ENCODE measurements at places on chromosomes 7 and 10.

DNA sequence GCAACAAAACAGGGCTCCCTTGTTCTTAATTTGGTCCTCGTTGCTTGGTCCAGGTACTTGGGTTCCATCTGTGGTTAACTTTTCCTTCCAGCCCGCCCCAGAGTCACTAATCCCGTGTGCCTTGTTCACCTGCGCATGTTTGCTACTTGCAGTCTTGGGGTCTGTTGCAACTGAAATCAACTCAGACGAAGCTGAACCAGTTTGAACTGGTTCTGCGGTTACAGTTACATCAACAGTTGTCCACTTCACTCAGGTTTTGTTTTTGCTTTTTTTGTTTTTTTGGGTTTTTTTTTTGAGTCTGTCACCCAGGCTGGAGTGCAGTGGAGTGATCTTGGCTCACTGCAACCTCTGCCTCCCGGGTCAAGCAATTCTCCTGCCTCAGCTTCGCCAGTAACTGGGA, 34.7 kb downstream of the TRRAP start:
- H3K4me1 ChIP-seq: no peaks in the 10 kb centered on the region
- no peak overlapping the region for H3K4me3 ChIP-seq
- H3K27ac ChIP-seq: no peak overlapping the region
- no peak for DNase-seq
- no peaks in the 10 kb centered on the region for H3K27me3 ChIP-seq

DNA sequence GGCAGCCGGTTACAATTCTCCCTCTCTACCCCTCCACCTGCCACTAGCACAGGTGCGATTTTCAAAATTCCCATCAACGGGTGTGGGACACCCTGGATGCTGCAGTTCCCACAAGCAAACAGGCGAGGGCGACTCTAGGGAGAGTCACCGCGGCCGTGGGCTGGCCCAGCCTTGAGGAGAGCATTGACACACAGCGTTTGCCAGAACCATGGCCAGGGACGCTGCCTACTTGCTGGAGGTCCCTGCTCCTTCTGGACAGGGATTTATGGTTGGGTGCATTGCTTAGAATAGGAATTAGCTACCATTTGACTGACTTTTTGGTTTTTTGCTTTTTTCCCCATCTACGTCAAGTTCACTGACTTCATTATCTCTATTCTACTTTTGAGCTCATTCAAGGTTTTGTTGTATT, 19.0 kb upstream of the CLDN4 start:
- no peak overlapping the region for H3K27ac ChIP-seq
- no peak overlapping the region for H3K4me3 ChIP-seq
- H3K36me3 ChIP-seq: no peaks in the 10 kb centered on the region
- H3K4me1 ChIP-seq: peaks cover 8% of the 10 kb centered on the region

DNA sequence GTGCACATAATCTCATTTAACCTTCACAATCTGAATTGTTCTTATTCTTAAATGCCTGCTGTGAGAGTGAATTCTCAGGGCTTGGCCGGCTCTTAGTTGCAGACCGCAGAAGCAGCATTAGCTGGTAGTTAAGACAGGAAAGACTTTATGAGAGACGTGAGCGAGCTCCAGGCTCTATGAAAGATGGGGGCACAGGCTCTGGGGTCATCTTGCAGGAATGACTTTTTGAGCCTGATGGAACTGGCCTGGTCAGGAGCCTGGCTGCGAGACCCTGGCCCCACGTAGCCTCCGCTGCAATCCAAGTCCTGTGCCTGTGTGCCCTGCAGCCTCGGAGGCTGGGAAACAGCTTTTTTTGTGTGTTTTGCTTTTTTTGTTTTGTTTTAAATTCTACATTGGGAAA, 958.8 kb upstream of the ZNF722 start:
- DNase-seq: no peak
- H3K27ac ChIP-seq: no peak overlapping the region
- H3K27me3 ChIP-seq: no peaks in the 10 kb centered on the region
- H3K4me1 ChIP-seq: no peaks in the 10 kb centered on the region
- H3K4me3 ChIP-seq: no peak overlapping the region

DNA sequence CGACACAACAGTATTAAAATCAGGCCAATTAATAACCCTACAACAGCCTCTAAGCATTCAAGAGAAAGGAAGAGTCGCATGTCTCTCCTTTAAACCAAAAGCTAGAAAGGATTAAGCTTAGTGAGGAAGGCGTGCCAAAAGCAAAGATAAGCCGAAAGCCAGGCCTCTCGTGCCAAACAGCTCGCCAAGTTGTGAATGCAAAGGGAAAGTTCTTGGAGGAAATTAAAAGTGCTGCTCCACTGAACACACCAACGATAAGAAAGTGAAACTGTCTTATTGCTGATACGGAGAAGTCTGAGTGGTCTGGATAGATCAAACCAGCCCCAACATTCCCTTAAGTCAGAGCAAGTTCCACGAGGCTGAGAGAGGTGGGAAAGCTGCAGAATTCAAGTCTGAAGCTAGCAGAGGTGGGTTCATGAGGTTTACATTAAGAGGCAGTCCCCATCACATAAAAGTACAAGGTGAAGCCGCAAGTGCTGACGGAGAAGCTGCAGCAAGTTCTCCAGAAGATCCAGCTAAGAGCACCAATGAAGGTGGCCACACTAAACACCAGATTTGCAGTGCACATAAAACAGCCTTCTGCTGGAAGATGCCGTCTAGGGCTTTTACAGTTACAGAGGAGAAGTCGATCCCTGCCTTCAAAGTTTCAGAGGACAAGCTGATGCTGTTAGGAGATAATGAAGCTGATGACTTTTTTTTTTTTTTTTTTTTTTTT, 194.8 kb downstream of the MAD1L1 start:
- no peak overlapping the region for H3K27ac ChIP-seq
- H3K4me1 ChIP-seq: no peaks in the 10 kb centered on the region
- no peaks in the 10 kb centered on the region for H3K27me3 ChIP-seq
- H3K36me3 ChIP-seq: no peaks in the 10 kb centered on the region
- no peak for DNase-seq

DNA sequence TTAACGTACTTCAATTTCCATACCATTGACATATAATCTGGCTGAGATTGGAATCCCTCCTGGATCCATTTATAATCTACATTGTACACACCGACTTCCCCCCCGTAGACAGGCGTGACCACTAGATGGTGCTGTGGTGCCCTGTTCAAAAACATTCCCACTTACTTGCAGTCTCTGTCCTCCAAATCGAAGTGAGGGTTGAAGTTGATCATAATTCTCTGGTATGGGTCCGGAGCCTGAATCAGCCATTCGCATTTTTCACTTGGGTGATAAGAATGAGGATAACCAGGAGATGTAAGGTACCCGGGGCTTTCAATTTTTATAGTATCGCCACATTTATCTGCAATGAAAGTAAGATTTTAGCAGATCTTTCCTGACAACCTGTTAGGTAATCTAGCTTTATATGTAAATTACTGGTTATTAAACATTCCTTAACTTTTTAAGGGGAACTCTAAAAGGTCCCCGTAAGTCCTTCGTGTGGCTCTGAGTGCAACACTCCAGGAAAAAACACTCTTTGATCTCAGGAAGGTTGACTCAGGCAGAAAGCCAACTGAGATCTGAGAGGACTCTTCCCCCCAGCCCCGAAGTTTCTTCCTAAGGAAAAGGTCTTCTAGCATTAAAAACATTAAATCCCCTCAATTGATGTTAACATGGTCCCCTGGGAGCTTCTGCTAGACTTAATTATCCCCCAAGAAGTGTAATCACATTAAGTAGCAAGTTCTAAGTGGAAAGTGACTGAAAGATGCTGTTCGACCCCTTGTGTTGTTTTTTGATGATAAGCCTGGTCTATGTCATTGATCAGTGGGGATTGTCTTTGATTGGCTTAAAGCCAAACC, 3.7 kb downstream of the NRP1 start:
- H3K4me3 ChIP-seq: peak overlapping the region; percentile 71
- H3K27me3 ChIP-seq: no peaks in the 10 kb centered on the region
- H3K4me1 ChIP-seq: peaks cover 34% of the 10 kb centered on the region
- peak overlapping the region; percentile 75 for H3K27ac ChIP-seq
- no peak for DNase-seq
- H3K36me3 ChIP-seq: peaks cover 69% of the 10 kb centered on the region

DNA sequence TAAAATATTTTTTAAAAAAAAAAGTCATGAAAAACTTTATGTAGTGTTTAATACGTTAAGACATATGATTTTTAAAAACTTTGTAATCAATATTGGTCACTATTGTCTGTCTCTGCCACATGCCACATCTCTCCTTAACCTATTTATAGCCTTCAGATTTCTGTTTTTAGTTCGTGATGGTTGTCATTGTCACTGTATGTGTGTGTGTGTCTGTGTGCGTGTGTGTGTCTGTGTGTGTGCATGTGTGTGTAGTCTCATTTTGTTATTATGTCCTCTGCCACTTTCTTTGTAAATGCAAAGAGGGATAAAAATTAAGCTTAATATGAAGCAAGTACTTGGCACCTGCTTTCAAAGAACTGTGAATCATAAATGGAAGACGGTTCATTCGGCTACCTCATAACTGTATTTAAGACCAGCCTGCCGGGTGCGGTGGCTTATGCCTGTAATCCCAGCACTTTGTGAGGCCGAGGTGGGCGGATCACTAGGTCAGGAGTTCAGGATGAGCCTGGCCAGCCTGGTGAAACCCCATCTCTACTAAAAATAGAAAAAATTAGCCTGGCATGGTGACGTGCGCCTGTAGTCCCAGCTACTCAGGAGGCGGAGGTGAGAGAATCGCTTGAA, 354.0 kb downstream of the ARL4A start:
- no peak for DNase-seq
- H3K36me3 ChIP-seq: no peaks in the 10 kb centered on the region
- no peaks in the 10 kb centered on the region for H3K27me3 ChIP-seq
- peaks cover 8% of the 10 kb centered on the region for H3K4me1 ChIP-seq

GRCh38 chr7:136014659-136015058, 37.5 kb upstream of the MTPN start:
- peaks cover under 1% of the 10 kb centered on the region for H3K4me1 ChIP-seq
- H3K27ac ChIP-seq: no peak overlapping the region
- H3K4me3 ChIP-seq: no peak overlapping the region
- H3K27me3 ChIP-seq: no peaks in the 10 kb centered on the region
- no peak for DNase-seq

GRCh38 chr10:91378061-91378460, 32.1 kb upstream of the HECTD2 start:
- no peak overlapping the region for H3K4me3 ChIP-seq
- no peaks in the 10 kb centered on the region for H3K4me1 ChIP-seq
- no peaks in the 10 kb centered on the region for H3K27me3 ChIP-seq
- H3K36me3 ChIP-seq: no peaks in the 10 kb centered on the region

DNA sequence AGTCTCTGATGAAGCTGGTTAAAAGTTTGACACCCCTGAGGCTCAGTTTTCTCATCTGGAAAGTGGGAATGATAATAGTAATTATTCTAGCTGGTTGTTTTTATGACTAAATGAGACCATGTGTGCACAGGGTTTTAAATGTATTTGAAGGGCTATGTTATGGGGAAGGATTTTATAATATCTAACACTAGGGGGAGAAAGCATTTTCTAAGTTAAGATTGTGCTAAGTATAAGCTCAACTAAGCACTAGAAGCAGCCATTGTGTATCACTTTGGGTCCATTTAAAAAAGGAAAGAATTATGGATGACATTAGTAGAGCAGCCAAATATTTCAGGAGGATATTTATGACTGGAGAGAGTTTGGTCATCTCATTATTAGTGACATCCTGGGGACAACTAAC, 49.5 kb upstream of the CREB5 start:
- peaks cover 14% of the 10 kb centered on the region for H3K4me1 ChIP-seq
- no peaks in the 10 kb centered on the region for H3K36me3 ChIP-seq
- DNase-seq: no peak
- no peak overlapping the region for H3K4me3 ChIP-seq

GRCh38 chr10:1766049-1766448, 28.7 kb upstream of the ADARB2 start:
- H3K4me3 ChIP-seq: no peak overlapping the region
- no peaks in the 10 kb centered on the region for H3K27me3 ChIP-seq
- H3K4me1 ChIP-seq: no peaks in the 10 kb centered on the region
- DNase-seq: no peak
- H3K36me3 ChIP-seq: no peaks in the 10 kb centered on the region
- H3K27ac ChIP-seq: no peak overlapping the region

DNA sequence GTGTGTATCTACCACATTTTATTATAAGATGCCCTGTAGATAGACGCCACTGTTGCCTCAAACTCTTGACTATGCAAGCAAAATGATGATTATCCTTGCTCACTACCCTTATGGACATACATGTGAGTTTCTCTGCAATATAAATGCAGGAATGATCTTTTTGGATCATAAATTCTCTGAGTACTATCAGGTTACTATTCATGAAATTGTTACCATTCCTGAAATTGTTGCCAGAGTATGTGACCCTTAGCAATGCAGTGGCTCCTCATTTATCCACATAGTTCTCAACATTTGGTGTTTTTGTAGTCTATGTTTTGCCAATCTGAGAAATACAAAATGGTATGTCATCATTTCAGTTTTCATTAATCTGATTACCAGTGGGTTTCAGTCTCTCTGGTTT, 166.2 kb upstream of the FAM3C start:
- no peaks in the 10 kb centered on the region for H3K27me3 ChIP-seq
- H3K4me1 ChIP-seq: no peaks in the 10 kb centered on the region
- DNase-seq: no peak
- H3K27ac ChIP-seq: no peak overlapping the region
- no peaks in the 10 kb centered on the region for H3K36me3 ChIP-seq
- H3K4me3 ChIP-seq: no peak overlapping the region

DNA sequence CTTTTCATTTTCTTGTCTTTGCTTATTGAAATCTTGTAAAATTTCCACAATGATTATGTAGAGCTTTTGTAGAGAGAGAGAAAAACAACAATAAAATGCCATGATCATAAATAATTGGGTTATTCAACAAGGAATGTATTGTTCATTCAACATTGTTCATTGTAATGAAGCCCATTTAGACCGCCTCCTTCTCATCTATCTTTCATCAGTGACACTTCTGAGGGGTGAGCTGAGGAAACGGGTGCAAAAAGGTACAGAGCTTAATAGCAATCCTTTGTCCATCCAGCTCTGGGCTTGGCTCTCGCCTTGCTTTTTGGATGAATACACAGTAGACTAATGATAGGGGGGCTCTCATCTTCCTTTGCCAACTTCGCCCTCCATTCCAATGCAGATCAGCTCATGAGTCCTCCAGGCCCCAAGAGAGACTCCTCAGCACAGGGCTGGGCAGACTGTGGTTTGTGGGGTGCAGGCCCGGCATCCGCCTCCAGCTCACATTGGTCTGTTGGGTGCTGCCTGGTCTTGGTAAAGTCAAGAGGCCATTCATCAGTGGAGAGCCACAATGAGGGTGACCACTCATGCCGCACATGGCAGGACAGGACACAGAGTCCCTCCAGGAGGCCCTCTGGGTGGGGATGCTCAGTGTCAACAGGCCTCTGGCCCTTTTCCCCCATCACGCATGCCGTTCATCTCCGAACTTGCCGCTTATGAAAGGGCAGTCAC, 17.9 kb upstream of the PPA1 start:
- no peak overlapping the region for H3K27ac ChIP-seq
- H3K4me3 ChIP-seq: no peak overlapping the region
- H3K36me3 ChIP-seq: no peaks in the 10 kb centered on the region

GRCh38 chr7:45663965-45664633, 89.9 kb downstream of the ADCY1 start:
- DNase-seq: no peak
- no peak overlapping the region for H3K4me3 ChIP-seq
- H3K27ac ChIP-seq: no peak overlapping the region
- H3K4me1 ChIP-seq: no peaks in the 10 kb centered on the region
- no peaks in the 10 kb centered on the region for H3K36me3 ChIP-seq
- H3K27me3 ChIP-seq: no peaks in the 10 kb centered on the region

GRCh38 chr7:76300166-76300731, 2.2 kb upstream of the HSPB1 start:
- DNase-seq: no peak
- H3K36me3 ChIP-seq: peaks cover 9% of the 10 kb centered on the region
- no peaks in the 10 kb centered on the region for H3K27me3 ChIP-seq
- H3K4me1 ChIP-seq: peaks cover 35% of the 10 kb centered on the region

Measured in RWPE2 (cell line).